HFFc6 (cell line): ENCODE measurements at places on chromosomes 7 and 10.
A peak's percentile ranks its signal among the peaks of the same experiment; 100 is the strongest.

GRCh38 chr10:97195706-97196222, 10.0 kb upstream of the SLIT1 start:
- peaks cover 35% of the 10 kb centered on the region for H3K27me3 ChIP-seq
- no peaks in the 10 kb centered on the region for H3K36me3 ChIP-seq
- DNase-seq, result no peak

GRCh38 chr7:142108728-142109505, 2.6 kb upstream of the MGAM2 start:
- no peak for DNase-seq
- H3K4me3 ChIP-seq, result no peak overlapping the region
- no peak overlapping the region for H3K27ac ChIP-seq
- no peaks in the 10 kb centered on the region for H3K36me3 ChIP-seq

DNA sequence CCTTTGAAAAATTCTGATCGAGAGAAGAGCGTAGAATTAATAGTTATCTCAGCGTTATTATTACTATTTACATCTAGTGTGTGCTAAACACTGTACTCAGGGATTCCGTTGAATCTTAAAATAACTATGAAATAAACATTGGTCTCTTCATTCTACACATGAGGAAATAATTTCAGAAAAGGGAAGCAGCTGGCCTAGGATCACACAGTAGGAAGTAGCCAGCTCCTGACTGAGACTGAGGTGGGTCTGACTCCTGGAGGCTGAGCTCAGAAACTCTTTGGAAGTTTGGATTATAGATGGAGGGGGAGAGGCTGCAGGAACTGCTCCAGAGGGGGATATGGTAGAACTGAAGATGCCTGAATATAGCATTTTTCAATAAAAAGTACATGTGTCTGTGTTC, 183.9 kb upstream of the WDR11 start:
- peaks cover 4% of the 10 kb centered on the region for H3K27me3 ChIP-seq
- DNase-seq, result no peak
- H3K4me1 ChIP-seq, result peaks cover 6% of the 10 kb centered on the region; the same call in 1 of the 2 replicates

DNA sequence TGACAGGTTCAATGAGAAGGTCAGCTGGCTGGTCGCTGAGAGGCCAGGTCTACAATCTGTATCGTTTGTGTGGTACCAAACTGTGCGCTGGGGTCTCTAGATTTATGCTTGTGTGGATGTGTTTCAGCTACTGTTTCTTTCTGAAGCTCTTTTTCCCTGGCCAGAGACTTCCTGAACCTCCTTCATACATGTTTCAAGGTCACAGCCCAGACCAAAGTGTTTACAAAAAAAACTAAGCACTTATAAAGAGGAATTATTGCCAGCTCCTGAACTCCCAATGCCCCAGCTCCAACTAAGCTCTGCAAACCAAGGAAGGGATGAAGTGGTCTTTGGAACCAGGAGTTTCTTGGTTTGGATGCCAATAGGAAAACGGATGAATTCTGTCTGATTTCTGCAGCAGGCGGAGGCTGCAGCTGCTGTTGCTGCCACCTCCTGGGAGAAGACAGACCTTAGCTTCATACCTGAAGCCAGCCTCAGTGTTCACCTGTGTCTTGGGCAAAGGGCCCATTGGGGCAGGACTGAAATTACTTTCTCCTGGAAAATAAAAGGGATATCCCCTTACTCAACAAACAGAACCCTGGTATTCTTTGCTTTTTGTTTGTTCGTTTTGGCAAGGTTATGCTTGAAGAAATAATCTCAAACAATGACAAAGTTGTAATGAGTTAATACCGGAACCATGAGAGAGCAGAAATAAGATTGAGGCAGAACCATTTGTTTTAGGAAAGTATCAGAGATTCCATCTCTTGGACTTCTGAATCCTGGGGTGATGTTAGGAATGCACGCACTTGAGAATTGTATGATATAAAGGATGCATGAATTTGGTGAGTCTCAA, 24.6 kb upstream of the MKLN1 start:
- peaks cover 18% of the 10 kb centered on the region for H3K36me3 ChIP-seq
- H3K27ac ChIP-seq, result no peak overlapping the region
- H3K4me3 ChIP-seq, result no peak overlapping the region
- DNase-seq, result peak; percentile 28

DNA sequence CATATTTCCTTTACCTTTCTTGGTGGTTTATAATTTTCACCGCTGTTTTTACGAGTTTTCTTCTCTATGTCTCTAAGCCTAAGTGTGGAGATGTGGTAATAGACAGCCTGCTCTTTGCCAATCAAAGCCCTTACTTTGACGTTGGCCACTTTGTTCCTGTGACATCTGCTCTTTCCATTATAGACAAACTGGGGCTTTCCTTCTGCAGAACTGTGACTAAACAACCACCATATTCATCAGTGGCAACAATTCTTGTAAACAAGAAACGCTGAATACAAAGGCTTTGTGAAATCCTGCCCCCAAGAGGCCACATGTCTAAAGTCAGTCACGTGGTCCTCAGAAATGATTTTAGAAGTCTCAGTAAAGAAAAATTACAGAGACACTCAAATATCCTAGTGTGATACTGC, 59.6 kb upstream of the CAPZA2 start:
- peak overlapping the region; percentile 80 for H3K27ac ChIP-seq
- peaks cover 83% of the 10 kb centered on the region for H3K4me1 ChIP-seq
- H3K4me3 ChIP-seq, result peak overlapping the region; percentile 65
- peak; percentile 85 for DNase-seq
- peaks cover 20% of the 10 kb centered on the region for H3K36me3 ChIP-seq

DNA sequence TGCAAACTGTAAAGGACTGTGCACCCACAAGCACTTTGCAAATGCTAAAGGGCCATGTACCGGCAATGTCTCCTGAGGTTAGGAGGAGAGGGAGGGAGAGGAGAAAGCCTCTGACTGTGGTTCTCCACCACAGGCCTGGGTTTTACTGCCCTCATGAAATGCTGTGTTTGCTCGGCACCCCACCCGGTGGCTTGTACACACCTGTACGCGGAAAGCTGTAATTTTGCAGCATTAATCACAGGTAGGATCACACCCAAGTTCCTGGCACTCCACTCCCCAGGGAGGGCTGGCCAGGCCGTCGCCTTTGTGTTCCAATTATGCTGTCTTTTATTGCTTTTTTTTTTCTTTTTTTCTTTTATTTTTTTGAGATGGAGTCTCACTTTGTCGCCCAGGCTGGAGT, 78.5 kb upstream of the MYL10 start:
- H3K4me1 ChIP-seq, result peaks cover 1% of the 10 kb centered on the region; the same call in 1 of the 2 replicates
- no peak overlapping the region for H3K4me3 ChIP-seq
- no peaks in the 10 kb centered on the region for H3K36me3 ChIP-seq
